Pancreas (tissue), 10 donors: ENCODE measurements at places on chromosomes 12 and 14.

GRCh38 chr14:101965181-101965544 lies 790 bp downstream of the DYNC1H1 start:
- peak; percentile 58 for DNase-seq

GRCh38 chr12:89574736-89575208 lies 48.9 kb upstream of the POC1B start:
- DNase-seq: no peak

DNA sequence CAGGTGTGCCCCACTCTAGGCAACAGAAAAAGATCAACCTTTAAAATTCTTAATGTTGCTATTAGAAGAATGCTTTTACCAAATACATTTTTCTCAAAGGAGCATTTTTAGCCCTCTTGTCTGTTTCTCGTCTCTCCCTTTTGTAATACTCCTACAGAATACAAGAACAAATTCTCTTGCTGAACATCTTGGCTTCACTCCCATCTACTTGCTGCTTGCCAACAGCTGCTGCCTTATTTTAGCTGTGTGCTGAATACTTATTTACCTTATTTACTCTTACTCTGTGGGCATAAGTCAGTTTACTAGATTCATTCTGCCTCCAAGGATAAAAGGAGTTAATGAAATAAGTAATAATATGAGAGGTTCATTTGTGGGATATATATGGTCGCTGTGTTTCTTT lies 70.8 kb downstream of the POLR3B start:
- no peak for DNase-seq

DNA sequence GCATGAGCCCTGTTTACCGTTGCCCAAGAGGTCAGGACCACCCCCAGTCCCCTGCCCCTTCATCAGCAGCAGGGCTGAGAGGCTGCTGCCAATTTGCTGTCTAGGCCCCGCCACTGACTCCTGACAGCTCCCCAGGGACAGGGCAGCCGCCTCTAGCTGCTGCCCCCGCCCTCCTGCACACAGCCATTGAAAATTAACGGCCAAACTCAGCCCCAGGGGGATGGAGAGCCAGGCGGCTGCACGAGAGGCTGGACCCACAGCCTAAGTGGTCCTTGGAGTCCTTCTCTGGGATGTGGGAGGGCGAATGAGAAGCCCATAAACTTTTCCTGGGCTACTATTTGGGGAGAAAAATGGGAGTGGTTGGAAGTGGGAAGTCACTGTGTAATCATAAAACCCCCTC lies 4.6 kb downstream of the FOXN4 start:
- DNase-seq: no peak

- DNase-seq: no peak
These were observed 20.4 kb downstream of the MAP3K12 start for GRCh38 chr12:53478865-53479264.

DNA sequence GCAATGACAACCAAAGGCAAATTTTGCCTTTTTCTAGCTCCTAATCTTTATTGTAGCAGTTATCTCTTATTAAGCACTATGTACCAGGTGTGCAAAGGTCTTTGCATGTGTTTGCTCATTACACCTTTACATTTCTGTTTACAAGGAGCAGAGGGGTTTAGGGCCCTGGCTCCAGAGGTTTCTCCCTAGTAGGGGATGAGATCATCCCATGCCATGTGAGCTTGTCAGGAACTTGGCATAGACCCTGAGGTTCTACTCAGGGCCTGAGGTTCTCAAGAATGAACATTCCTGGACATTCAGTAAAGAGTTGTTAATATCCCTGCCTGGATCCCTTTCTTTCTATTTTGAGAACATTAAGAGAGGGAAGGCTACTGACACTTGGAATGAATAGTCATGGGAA lies 292.0 kb downstream of the RPAP3 start:
- no peak for DNase-seq

- DNase-seq: no peak
These were observed 233.0 kb downstream of the EGLN3 start for GRCh38 chr14:33717866-33718265.

- no peak for DNase-seq
These were observed 328.7 kb downstream of the RPL10L start for GRCh38 chr14:46322730-46323403.

DNA sequence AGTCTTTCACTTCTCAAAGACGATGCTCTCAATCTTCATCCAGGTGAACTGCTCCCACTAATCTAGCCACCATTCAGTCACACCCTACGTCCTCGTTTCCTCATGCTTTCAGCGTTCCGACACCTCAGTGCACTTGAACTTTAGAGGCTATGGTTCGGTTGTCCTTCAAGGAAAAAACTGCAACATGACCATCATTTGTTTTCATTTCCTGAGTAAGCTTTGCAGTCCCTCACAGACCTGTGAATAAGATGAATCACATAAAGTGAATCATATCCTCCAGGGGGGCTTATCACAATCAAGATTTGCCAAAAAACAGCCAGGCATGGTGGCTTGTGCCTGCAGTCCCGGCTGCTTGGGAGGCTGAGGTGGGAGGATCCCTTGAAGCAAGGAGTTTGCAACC lies 80.2 kb downstream of the TMCC3 start:
- no peak for DNase-seq

- no peak for DNase-seq
These were observed 57.9 kb downstream of the ANO6 start for GRCh38 chr12:45273717-45274271.

DNA sequence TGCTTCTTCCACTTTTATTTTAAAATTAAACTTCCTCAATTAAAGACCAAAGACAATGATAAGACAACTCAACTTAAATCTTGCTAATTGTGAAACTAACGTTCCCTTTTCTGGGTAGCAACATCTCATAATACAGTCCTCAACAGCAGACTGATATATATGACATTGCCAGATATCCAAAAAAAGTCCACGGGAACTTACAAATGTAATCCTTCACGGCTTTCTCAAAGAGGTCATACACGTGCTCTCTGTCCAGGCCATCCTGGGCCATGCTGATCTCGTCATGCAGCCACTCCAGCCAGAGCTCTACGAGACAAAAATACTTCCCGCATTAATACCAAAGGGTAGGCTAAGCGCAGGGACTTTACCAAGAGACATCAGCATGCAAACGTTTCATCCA lies 13.3 kb downstream of the SART3 start:
- no peak for DNase-seq

- DNase-seq: no peak
These were observed 6.7 kb upstream of the PTPRB start for GRCh38 chr12:70643939-70644338.

GRCh38 chr14:22552001-22552826 lies 36.8 kb downstream of the DAD1 start:
- DNase-seq: no peak

- no peak for DNase-seq
These were observed 136.5 kb upstream of the DYRK2 start for GRCh38 chr12:67512061-67512460.

GRCh38 chr14:80117876-80118275 lies 93.4 kb downstream of the DIO2 start:
- no peak for DNase-seq
